Upper lobe of left lung (tissue), 6 donors: ENCODE measurements at places on chromosomes 7 and 10. TPM values are rescaled to one million over a fixed set of nuclear protein-coding genes. Genes with fewer than 3 reads are reported as not detected.

CALML3 gene
- not detected for total RNA-seq

GRCh38 chr7:117011419-117012260 is 58.3 kb downstream of the ST7 start:
- no peak for DNase-seq
- H3K36me3 ChIP-seq, result no peaks in the 10 kb centered on the region
- no peak overlapping the region for H3K27ac ChIP-seq
- no peaks in the 10 kb centered on the region for H3K27me3 ChIP-seq
- no peak overlapping the region for H3K4me3 ChIP-seq

- no peak overlapping the region for H3K4me3 ChIP-seq
- no peak for DNase-seq
- no peaks in the 10 kb centered on the region for H3K27me3 ChIP-seq
- peaks cover 58% of the 10 kb centered on the region for H3K4me1 ChIP-seq
- peak overlapping the region; percentile 88 for H3K27ac ChIP-seq
- peaks cover 13% of the 10 kb centered on the region for H3K36me3 ChIP-seq
Observed at GRCh38 chr10:75226656-75227055, 9.1 kb downstream of the COMTD1 start.

GRCh38 chr10:110007161-110007700 is 553 bp upstream of the ADD3 start:
- peak overlapping the region; percentile 86 for H3K27ac ChIP-seq
- H3K27me3 ChIP-seq, result no peaks in the 10 kb centered on the region
- peak overlapping the region; percentile 98 for H3K4me3 ChIP-seq
- peak; percentile 44 for DNase-seq
- peaks cover 44% of the 10 kb centered on the region for H3K4me1 ChIP-seq
- no peaks in the 10 kb centered on the region for H3K36me3 ChIP-seq

DNA sequence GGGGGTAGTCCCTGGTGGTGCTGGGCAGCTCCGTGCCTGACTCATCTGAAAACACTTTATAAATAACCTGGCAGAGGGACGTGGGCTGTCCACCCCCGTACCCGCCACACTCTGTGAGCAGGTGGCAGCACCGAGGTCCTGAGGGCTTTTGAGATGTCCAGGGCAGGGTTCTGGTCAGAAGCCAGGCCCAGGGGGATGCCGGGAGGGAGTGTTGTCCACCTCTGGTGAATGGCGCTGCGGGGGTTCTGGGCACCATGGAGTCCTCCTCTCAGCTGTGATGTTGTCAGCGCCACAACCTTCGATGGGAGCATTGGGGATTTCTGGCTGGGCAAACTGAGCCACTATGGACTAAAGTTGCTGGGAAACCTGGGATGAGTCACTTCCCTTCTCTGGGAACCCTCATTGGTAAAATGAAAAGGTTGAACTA is 27.4 kb upstream of the GOLGA7B start:
- H3K36me3 ChIP-seq, result no peaks in the 10 kb centered on the region
- H3K27ac ChIP-seq, result no peak overlapping the region
- H3K4me1 ChIP-seq, result no peaks in the 10 kb centered on the region
- H3K27me3 ChIP-seq, result no peaks in the 10 kb centered on the region
- DNase-seq, result no peak

LIPN gene
- 1.9 TPM for total RNA-seq

- H3K27ac ChIP-seq, result no peak overlapping the region
- no peaks in the 10 kb centered on the region for H3K27me3 ChIP-seq
- DNase-seq, result no peak
- H3K4me3 ChIP-seq, result no peak overlapping the region
- H3K4me1 ChIP-seq, result no peaks in the 10 kb centered on the region
- no peaks in the 10 kb centered on the region for H3K36me3 ChIP-seq
Observed at GRCh38 chr10:18159557-18159956, 19.3 kb downstream of the CACNB2 start.

- H3K4me1 ChIP-seq, result no peaks in the 10 kb centered on the region
- H3K27me3 ChIP-seq, result no peaks in the 10 kb centered on the region
- no peak overlapping the region for H3K27ac ChIP-seq
- no peak overlapping the region for H3K4me3 ChIP-seq
- no peaks in the 10 kb centered on the region for H3K36me3 ChIP-seq
- peak; percentile 50 for DNase-seq
Observed at GRCh38 chr7:155412416-155413253, 45.3 kb upstream of the EN2 start.

GRCh38 chr7:77867537-77867865 is 68.9 kb downstream of the PHTF2 start:
- H3K27ac ChIP-seq, result no peak overlapping the region
- no peaks in the 10 kb centered on the region for H3K36me3 ChIP-seq
- DNase-seq, result no peak
- H3K27me3 ChIP-seq, result no peaks in the 10 kb centered on the region

GRCh38 chr10:98570834-98571233 is 124.1 kb upstream of the HPS1 start:
- DNase-seq, result no peak
- H3K36me3 ChIP-seq, result no peaks in the 10 kb centered on the region
- no peak overlapping the region for H3K4me3 ChIP-seq
- H3K27me3 ChIP-seq, result no peaks in the 10 kb centered on the region
- no peak overlapping the region for H3K27ac ChIP-seq

- H3K27ac ChIP-seq, result no peak overlapping the region
- H3K4me3 ChIP-seq, result no peak overlapping the region
- DNase-seq, result no peak
Observed at GRCh38 chr10:123621916-123622315, 44.2 kb upstream of the GPR26 start.

DNA sequence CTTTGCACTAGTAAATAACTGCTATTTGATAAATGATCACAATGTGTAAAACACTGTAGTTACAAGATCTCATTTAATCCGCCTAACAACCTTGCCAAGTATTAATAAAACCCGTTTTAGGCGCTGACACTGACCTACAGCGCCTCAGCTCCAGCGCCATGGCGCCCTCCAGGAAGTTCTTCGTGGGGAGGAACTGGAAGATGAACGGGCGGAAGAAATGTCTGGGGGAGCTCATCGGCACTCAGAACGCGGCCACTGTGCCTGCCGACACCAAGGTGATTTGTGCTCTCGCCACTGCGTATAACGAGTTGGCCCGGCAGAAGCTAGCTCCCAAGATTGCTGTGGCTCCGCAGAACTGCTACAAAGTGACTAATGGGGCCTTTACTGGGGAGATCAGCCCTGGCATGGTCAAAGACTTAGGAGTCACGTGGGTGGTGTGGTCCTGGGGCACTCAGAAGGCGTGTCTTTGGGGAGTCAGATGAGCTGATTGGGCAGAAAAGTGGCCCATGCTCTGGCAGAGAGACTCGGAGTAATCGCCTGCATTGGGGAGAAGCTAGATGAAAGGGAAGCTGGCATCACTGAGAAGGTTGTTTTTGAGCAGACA is 1.1 kb upstream of the TNPO3 start:
- no peaks in the 10 kb centered on the region for H3K36me3 ChIP-seq
- peak overlapping the region; percentile 89 for H3K4me3 ChIP-seq
- DNase-seq, result no peak
- peak overlapping the region; percentile 97 for H3K27ac ChIP-seq
- no peaks in the 10 kb centered on the region for H3K27me3 ChIP-seq

DNA sequence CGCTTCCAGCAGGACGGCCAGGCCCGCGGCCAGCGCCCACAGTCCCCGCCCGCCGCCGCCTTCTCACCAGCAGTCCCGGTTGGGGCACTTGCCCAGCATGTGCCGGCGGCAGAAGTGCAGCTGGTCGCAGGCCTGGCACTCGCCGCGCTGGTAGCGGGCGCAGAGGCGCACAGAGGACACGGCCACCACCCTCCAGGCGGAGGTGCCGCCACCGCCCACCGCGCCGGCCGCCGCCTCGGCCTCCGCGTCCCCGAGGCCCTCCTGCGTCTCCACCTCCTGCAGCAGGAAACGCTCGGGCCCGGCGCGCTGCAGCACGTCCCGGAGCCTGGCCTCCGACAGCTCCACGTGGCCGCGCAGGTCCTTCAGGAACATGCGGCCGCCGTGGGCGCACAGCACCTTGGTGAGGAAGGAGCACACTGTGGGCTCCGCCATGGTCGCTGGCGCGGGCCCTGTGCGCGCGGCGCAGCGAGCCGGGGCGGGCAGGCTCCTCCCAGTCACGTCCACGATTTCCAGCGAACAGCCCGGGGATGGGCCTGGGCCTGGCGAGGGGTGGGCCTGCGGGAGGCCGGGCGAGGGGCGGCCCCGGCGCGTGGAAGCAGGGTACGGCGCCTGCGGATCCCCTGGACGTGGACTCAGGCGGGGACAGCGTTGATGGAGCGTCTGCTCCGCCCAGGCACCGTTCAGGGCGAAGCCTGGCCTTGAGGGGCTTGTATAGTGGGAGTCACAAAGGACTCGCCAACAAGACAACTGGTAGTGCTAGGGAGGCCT is at the start of gene ZC3HAV1L:
Gene ZC3HAV1L, minus strand, starts transcription at position 457 of the 768 bp plus-strand sequence. Its CDS starts 25 bp downstream, at position 432.
- H3K4me3 ChIP-seq, result peak within 1 kb of the TSS; percentile 96
- H3K36me3 ChIP-seq, result no peaks in the 10 kb centered on the region
- peak within 1 kb of the TSS; percentile 61 for H3K27ac ChIP-seq
- DNase-seq, result peak; percentile 31
- H3K4me1 ChIP-seq, result peaks cover 25% of the 10 kb centered on the region
- H3K27me3 ChIP-seq, result no peaks in the 10 kb centered on the region

DNA sequence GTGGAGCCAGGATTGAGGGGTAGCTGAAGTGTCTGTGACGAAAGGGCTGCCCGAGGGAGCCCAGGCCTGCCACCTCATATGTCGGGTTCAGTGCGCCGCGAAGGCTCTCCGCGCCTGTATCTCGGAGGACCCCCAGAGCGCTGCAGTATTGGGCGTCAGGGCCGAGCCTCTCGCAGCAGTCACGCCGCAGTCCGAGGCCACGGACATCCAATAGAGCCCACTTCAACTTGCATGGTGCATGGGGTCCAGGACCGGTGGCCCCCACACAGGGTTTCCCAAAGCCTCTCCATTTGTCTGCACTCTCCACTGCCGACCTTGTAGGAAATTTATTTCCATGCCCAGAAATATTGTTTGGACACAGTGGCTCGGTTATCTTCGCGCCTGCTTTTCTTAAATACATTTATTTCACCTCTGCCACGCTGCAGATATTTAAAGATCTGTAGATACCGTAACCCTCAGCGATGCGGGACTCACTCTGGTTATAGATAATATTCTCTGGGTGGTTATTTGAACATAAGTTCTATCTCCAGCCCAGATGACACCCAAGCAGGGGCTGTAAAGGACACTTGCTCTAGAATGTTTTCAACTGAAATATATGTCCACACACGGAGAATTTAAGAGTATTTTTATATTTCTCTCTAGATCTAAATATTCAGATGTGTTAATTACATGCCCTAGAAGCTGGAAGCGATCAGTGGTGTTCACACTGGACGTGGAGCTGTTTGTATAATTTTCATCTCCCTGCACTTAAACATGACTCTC is 5.1 kb upstream of the ZNF503 start:
- H3K4me3 ChIP-seq, result peak overlapping the region; percentile 95
- H3K36me3 ChIP-seq, result no peaks in the 10 kb centered on the region
- H3K4me1 ChIP-seq, result peaks cover 76% of the 10 kb centered on the region

- H3K4me3 ChIP-seq, result no peak overlapping the region
- H3K27ac ChIP-seq, result no peak overlapping the region
- no peaks in the 10 kb centered on the region for H3K27me3 ChIP-seq
- H3K36me3 ChIP-seq, result no peaks in the 10 kb centered on the region
- H3K4me1 ChIP-seq, result no peaks in the 10 kb centered on the region
Observed at GRCh38 chr7:81789406-81790119, 19.7 kb upstream of the HGF start.

- no peak overlapping the region for H3K4me3 ChIP-seq
- peaks cover 61% of the 10 kb centered on the region for H3K36me3 ChIP-seq
- H3K27ac ChIP-seq, result no peak overlapping the region
- H3K4me1 ChIP-seq, result peaks cover 24% of the 10 kb centered on the region
Observed at GRCh38 chr7:151076863-151077704, 3.5 kb downstream of the FASTK start.

THSD7A gene
- 15.7 TPM for total RNA-seq

FAM13C gene
- 4.3 TPM for total RNA-seq

HMX2 gene
- not detected for total RNA-seq

HIPK2 gene
- 52.8 TPM for total RNA-seq

GRCh38 chr7:139589474-139589873 is 66.0 kb downstream of the CLEC2L start:
- no peak overlapping the region for H3K4me3 ChIP-seq
- no peak for DNase-seq
- H3K27me3 ChIP-seq, result no peaks in the 10 kb centered on the region

GRCh38 chr7:80170445-80170844 is 35.8 kb downstream of the GNAI1 start:
- H3K4me1 ChIP-seq, result no peaks in the 10 kb centered on the region
- no peak overlapping the region for H3K27ac ChIP-seq
- H3K27me3 ChIP-seq, result no peaks in the 10 kb centered on the region
- no peaks in the 10 kb centered on the region for H3K36me3 ChIP-seq

ZNF425 gene
- 1.4 TPM for total RNA-seq

DNA sequence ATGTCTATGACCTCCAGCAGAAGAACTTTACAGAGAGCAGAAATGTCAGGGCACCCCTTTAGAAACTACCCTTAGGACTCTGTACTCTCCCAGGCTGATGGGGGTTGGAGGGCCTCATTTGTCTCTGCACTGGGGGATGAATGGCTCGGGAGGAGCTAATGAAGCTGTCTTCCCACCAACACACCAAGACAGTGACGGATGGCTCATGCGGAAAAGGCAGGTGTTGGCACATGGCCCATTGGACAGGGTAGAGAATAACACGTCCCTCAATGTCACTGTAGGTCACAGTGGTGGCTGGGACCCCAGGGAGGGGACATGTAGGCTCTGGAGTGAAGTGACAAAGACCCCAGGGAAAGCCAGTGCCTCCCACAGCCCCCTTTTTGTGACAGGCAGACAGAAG is 64.0 kb upstream of the PCBD1 start:
- no peaks in the 10 kb centered on the region for H3K4me1 ChIP-seq
- no peaks in the 10 kb centered on the region for H3K27me3 ChIP-seq
- H3K36me3 ChIP-seq, result no peaks in the 10 kb centered on the region
- no peak for DNase-seq
- no peak overlapping the region for H3K4me3 ChIP-seq
- H3K27ac ChIP-seq, result no peak overlapping the region

SFTPA2 gene
- 12,565 TPM for total RNA-seq

PRF1 gene
- 14.1 TPM for total RNA-seq

GRCh38 chr7:155257482-155258225 is 40.0 kb upstream of the INSIG1 start:
- DNase-seq, result peak; percentile 75
- H3K4me1 ChIP-seq, result no peaks in the 10 kb centered on the region
- peak overlapping the region; percentile 31 for H3K27ac ChIP-seq
- H3K4me3 ChIP-seq, result no peak overlapping the region

DNA sequence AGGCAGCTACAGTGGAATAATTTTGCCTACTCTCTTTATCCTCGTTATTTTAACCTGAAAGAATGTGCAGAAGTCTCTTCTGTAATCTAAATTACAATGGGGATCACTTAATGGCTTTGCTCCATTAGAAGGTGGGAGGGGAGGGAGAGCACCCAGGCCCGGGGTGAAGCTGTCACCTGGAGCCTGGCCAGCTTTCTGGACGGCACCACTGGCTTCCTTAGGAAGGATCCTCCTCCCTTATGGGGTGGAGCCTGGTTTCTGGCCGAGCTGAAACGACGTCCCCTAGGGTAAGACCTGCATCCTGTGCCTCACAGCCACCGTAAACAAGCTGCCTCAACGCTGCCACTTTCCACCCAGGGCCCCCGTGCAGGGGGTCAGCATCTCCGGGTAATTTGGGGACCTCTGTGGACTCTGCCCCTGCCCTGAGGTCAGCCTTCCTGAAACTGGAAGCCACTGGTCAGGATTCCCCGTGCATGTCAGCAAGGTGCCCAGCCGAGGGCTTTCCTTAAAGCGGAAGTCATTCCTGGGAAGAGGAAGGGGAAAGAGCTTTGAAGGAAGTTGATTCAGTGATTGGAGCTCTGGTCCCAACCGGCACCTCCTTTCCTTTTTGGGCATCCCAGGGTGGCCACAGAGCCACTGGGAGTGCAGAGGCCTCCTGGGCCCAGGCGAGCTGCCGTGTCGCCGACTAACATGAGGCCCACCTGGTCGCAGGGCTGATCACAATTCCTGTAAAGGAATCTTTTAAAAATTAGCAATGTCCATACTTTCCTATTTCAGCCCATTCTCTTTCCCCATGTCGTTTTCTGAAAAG is 569.1 kb downstream of the DNAJB6 start:
- no peak overlapping the region for H3K4me3 ChIP-seq
- no peak for DNase-seq
- no peaks in the 10 kb centered on the region for H3K27me3 ChIP-seq
- no peak overlapping the region for H3K27ac ChIP-seq
